ENCODE measurements at places on chromosomes 2 and 18. TPM values are rescaled to one million over a fixed set of nuclear protein-coding genes. Genes with fewer than 3 reads are reported as not detected.

DNA sequence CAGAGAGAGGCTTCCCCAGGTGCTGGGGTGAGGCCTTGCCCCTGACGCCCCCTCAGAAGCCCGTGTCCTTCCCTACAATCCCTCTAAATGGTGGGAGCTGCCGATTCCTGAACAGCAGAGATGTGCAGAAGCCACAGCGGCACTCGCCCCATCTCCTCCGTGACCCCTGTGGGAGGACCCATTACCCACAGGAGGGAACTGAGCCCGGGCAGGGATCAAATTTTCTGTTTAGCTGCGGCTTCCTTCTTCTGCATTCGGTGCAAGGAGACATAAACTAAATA lies 181.2 kb upstream of the RAB6C start:
- peak; percentile 38 for DNase-seq

- no peak for DNase-seq
Measured at GRCh38 chr2:71910277-71910676, 237.4 kb downstream of the CYP26B1 start.

GRCh38 chr2:208783184-208783583 lies 376.6 kb downstream of the PTH2R start:
- no peak for DNase-seq

DNA sequence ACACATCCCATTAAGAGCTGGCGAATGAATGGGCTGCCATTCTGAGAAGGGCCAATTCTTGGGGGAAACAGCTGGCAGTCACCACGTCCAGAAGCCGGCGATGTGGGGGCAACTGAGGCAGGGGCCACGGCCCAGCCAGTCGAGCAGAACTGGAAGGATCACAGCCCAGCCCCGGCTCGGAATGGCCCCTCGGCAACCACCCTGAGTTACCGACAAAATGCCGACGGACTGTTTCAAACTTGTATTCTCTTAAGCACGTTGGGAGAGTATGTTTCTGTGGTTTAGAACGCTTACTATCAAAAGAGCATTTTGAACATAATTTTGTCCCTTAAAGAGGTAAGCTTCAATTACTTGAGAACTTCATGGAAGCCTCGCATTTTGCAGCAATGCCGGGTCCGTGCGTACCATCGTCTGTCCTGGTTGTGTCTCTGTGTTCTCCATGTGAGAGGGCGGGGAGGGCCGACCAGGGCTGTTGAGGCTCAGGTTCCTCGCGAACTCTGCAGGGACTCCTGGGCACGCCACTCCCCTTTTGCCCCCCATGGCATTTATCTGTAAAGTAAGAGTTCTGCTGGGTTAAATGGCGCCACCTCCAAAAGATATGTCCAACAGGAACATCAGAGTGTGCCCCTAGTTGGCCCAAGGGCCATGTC lies 155.9 kb downstream of the TWIST2 start:
- DNase-seq: peak; percentile 18

DNA sequence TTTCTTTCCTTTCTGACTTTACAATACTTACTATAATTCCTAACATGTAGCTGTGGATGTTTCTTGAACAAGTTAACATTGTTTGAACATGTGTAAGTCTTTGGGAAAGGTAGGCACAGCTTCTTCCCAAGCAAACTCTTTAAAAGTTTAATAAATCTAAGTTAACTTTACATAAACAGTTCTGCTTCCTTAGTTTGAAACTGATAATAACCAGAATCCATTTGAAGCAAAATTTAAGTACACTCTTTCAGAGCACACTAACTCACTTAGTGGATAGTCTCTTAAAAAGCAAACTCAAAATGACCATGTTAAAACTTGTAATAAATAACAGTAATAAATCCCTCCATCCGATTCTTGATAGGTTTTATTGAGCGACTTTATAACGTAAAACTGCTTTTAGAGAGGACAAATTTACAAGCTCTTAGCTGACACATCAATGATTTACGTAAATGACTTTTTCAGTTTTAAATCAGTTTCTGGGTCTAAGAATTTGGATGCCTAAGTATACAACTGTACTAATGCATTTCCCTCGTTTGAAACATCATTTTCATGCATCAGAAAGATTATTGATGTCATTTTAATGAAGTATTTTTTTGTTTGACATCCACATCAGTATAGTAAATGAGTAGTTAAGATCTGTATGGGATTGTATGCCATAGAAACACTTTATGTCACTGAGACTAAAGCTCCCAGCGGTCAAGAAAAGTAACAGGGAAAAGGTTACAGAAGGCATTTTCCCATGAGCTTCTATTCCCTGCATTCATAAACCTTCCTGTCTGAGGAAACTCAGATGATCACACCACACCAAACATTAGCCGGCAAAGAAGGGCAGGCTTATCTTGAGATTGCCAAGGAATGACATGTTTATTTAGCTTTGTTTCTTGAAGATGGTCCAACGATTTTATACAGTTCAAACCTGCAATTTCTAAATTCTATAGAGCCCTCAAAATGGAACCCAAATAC lies 67.5 kb downstream of the PDE1A start:
- no peak for DNase-seq

- no peak for DNase-seq
Measured at GRCh38 chr2:49248506-49248905, 94.2 kb upstream of the FSHR start.

DNA sequence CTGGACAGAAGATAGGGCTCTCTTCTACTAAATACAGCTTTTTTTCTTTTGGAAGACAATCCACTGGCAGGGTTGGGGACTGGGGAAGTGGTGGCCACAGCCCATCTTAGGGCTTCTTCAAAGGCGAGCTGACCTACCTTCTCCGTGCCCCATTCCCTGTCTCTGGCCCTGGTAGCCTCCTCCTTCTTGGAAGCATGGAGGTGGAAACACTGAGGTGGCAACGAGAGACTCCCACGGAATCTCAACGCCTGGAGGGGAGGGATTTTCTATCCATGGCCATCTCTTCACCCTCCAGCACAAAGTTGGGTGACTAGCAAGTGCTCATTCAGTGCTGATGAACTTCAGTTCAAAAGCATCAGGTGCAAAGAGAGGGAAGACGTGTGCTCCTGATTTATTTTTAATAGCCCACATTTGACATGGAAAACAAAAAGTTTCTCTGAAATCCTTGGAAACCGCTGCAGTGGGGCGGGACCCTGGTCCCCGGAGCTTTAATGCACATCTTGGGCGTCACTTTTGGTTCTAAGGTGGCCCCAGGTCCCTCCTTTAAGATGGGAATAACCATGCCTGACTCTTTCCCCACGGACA lies 633 bp upstream of the ARMC9 start:
- no peak for DNase-seq

The PROM2 gene
- total RNA-seq: 2.2 TPM
